ENCODE measurements at places on chromosomes 5 and 9.

GRCh38 chr5:176800024-176800423 lies 10.3 kb upstream of the UNC5A start:
- no peak for DNase-seq

DNA sequence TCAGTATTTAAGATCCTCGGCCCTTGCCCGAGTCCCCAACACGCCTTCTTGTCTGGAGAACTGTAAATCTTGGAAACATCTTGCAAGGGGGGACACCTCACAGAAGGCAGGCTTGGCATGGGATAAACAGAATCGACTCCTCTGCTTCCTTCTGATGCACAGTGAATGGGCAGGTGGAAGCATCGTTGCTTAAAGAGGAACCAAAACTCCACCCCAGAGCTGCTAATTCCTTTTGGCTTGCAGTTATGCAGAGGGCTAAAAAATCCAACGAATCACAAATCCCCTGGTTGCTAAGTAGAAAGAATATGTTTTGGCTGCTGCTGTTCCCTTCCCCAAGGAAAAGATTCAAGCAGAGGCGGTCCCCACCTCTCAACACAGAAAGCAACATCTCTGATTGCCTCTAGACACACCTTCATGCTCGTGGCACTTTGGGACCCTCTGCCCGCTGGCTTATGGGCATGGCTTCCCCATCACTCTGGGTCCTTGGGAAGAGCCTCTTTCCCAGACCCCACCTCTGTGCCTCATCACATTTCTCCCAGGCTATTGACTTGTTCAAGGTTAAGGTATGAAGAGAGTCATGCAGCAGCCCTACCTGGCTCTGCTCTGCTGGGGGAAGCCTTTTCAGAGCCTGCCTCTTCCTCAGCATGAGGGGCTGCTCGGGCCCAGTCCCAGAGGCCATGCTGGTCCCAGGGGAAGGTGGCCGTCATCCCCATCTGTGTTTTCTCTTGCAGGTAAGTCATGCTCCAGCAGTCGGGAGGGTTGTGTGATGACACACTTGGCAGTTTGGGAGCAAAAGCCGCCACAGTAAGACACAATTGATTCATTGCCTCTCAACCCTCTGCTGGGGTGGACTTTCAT lies 137.1 kb downstream of the KCNIP1 start:
- no peak for DNase-seq

- no peak for DNase-seq
These were observed 40.1 kb downstream of the SMARCA2 start for GRCh38 chr9:2055203-2055658.

- no peak for DNase-seq
These were observed 26.3 kb downstream of the GOLGA2 start for GRCh38 chr9:128249558-128249907.

GRCh38 chr9:26954050-26954508 lies 2.1 kb upstream of the IFT74 start:
- DNase-seq, result no peak

DNA sequence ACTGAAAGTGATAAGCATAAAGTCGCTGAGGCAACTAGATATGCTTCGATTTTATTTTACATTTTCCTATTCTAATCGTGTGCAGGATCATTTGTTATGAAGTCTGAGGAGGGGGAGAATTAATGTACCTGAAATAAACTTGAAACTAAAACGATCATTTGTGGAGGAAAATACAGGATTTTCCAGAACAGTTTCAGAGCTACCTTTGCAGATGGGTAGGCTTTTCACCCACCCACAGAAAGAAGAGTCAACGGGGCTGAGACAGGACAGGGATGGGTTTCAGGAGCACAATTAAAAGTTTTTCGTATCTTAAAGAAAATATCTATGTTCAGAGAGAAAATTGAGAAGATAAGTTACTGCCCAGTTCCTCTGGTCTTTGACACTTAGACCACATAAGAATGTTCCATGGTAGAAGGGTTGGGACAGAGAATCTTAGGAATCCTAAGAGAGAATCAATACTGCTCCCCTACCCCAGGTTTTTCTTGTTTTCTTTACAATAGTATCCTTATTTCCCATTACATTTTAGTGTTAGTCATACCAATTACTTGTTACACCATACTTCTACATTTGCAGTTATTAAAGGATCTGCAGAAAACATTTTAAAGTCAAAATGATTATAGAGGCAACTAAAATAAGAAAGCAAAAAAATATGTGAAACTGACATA lies 211.4 kb downstream of the DEPDC1B start:
- DNase-seq, result no peak

DNA sequence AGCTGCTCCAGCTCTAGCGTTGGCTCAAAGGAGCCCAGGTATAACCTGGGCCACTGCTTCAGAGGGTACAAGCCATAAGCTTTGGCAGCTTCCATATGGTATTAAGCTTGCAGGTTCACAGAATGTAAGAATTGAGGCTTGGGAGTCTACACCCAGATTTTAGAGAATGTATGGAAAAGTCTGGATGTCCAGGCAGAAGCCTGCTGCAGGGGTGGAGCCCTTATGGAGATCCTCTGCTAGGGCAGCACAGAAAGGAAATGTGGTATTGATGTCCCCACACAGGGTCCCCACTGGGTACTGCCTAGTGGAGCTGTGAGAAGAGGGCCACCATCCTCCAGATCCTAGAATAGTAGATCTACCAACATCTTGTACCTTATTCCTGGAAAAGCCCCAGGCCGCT lies 626.9 kb downstream of the MAT2B start:
- DNase-seq, result no peak

DNA sequence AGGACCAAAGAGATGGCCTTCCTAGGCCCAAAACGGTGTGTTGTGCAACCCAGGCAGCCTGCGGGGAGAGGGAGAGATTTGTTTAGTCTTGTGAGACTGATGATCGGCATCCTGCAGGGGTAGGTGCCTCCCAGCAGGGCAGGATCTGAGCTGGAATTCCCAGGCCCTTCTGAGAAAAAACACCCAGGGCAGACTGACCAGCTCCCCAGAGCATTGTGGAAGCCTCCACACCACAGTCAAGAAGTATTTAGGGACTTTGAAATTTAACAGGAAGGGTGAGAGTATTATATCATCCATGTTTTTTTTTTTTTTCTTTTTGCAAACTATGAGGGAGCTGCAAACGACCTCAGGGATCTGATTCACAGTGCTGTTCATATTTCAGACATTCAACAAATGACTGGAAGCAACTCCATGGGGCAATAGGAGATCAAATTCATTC lies 104.5 kb upstream of the LHFPL2 start:
- no peak for DNase-seq

- DNase-seq, result no peak
These were observed 26.2 kb downstream of the NDUFA8 start for GRCh38 chr9:122133263-122133983.

DNA sequence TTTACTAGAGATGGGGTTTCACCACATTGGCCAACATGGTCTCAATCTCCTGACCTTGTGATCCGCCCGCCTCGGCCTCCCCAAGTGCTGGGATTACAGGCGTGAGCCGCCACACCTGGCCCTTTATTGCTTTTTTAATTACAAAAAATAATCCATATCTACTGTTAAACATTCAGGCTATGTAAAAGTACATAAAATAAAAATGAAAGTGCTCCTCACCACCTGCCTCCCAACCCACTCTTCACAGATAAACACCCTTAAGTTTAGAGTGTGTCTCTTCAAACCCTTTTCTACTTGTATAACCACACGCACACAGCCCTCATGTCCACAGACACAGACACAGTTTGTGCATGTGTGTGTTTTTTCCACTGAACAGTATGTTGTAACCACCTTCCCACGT lies 16.7 kb downstream of the TSC1 start:
- no peak for DNase-seq

DNA sequence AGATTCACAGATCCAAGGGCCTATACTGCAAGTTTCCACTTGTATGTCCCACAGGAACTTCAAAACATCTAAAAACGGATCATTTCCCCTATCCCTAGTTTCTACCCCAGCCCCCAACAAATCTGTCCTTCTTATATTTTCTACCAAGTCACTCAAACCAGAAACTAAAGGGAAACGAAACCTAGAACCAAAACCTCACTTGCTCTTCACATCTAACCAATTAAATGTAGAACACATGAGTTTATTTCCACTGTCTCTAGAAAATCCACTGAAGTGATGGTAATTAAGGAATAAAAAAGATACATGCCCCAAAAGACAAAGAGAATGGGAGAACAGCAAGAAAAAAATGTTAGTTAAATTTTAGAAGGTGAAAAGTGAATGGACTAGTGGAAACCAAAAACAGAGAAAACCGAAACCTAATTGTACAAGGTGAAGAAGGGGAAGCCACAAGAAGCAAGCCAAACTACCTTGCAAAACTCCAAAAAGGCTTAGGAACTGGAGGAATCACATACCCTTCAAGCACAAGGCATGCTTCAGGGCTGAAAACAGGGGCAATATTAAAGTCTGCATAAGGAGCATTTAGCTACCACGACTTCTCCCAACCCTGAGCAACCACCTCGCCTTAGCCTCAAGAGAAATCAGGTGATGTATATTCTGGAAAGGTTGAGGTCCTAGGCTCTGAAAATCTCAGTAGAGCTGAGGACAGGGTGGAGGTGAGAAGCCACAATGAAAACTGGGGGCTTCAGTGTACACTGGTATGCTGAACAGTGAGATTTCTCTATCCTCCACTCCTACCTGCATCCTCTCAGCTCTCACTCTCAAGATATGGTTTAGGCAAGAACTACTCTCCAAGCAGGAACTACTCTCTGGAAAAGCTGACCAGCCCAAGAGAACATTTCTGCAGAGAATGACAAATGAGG lies 11.1 kb downstream of the SMU1 start:
- DNase-seq, result no peak

GRCh38 chr9:126219648-126220063 lies 107.0 kb upstream of the MVB12B start:
- DNase-seq, result no peak

GRCh38 chr5:33091571-33092363 lies 349.0 kb upstream of the TARS1 start:
- no peak for DNase-seq

DNA sequence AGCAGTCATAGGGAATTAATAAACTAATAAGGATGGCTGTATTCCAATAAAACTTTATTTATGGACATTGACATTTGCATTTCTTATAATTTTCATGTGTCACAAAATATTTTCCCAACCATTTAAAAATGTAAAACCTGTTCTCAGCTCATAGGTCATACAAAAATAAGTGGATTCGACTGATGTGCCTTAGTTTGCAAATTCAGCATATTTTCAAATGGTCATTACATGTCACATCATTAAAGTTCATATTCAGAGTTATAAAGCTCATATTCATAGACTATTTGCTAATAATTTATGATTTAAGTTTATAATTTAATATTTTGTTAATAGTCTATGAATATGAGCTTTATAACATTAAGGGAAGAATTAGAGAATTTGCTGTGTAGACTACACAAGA lies 166.5 kb downstream of the LPAR1 start:
- DNase-seq, result no peak

DNA sequence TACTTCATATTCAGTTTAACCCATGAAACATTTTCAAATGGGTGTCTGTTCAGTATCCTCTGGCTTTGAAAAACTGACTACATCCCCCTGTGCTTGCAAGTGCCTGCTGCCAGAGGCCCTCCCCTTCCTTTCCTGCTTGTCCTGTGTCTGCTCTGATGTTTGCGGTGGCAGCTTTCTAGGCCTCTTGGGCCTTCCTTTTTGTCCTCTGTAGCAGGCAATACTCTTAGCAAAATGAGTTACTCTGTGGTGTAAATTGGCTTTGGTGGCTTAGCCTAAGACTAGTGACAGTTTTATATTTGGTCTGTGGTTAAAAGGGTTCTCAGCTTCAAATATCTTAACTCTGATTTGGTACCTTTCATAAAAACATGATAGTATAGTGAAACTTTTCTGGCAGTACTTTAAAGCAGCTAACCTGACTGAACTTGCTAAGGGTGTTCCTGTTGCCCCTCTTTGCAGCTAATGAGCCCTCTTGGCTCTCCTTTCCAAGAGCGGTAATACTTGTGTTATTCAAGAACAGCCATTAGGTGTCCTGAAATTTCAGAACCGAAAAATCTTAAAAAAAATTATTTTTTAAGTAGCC lies 76.6 kb downstream of the GOLM1 start:
- DNase-seq, result no peak

DNA sequence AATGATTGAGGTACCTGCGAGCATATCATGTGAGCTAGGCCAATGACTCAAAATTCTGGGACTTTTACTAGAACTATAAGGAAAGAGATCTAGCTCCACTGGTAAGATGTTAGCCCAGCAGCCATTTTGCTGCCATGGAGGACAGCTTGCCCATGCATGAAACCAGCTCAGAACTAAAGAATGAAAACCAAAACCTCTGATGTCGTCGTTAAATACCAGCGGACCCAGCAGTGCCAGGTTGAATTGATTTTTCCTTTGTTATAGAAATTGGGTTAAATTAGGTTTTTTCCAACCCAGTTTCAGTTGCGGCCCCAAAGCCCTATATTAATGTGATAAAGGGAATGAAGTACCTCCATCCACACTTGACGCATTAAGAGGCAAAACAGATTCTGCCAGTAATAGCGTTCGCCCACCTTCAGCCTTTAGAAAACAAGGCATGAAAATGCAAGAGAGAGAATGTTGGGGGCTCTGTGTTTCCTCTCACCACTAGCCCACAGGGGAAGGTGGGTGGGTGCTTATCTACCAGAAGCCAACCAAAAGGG lies 5.5 kb upstream of the ITK start:
- DNase-seq, result no peak

GRCh38 chr5:151037561-151038411 lies 17.4 kb downstream of the GPX3 start:
- no peak for DNase-seq

GRCh38 chr9:88287972-88288371 lies 100.3 kb upstream of the SPIN1 start:
- no peak for DNase-seq

DNA sequence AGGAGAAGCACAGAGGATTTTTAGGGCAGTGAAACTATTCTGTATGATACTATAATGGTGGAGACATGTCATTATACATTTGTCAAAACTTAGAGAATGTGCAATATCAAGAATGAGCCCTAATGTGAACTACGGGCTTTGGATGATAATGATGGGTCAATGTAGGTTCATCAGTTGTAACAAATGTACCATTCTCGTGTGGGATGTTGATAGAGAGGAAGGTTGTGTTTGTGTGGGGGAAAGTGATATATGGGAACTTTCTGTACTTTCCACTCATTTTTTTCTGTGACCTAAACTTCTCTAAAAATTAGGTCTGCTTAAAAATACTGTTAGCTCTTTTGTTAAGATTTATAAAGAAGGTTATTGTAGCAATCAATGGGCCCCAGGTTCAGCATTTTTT lies 138.9 kb downstream of the SPATA31D1 start:
- DNase-seq, result no peak

DNA sequence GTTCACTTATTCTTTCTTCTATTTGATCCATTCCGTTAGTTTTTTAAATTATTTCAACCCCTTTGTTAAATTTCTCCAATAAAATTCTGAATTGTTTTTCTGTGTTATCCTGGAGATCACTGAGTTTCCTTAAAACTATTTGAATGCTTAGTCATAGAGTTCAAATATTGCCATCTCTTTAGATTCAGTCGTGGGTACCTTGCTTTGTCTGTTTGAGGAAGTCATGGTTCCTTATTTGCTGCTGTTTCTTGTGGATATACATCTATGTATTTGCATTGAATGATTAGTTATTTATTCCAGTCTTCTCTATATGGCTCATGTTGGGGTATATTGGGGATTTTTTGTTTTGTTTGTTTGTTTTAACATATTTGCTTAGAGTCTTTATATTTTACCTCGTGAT lies 80.6 kb downstream of the HINT1 start:
- no peak for DNase-seq

- DNase-seq, result no peak
These were observed 349.4 kb downstream of the SH3GL2 start for GRCh38 chr9:17928228-17928627.
